ENCODE measurements at places on chromosomes 16 and 17.

GRCh38 chr16:8892101-8892575 is 10.0 kb downstream of the LITAFD start:
- no peak for DNase-seq

DNA sequence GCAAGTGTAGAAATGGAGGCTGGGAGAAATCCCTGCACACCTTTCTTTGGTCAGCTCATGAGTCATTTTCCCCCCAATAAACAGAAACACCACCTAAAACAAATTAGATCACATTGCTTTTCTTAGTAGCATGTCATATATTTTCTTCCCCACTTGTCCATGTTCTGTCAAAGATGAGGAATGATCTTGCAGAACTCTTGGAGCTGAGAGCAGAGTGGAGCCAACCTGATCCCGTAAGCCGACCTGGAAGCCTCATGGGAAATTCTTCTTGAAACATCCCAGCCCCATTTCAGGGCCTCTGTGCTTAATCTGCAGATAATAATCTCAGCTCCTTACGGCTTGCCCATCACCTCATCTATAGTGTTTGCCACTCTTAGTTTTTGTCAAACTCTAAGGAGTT is 284.6 kb upstream of the ELAC2 start:
- no peak for DNase-seq

DNA sequence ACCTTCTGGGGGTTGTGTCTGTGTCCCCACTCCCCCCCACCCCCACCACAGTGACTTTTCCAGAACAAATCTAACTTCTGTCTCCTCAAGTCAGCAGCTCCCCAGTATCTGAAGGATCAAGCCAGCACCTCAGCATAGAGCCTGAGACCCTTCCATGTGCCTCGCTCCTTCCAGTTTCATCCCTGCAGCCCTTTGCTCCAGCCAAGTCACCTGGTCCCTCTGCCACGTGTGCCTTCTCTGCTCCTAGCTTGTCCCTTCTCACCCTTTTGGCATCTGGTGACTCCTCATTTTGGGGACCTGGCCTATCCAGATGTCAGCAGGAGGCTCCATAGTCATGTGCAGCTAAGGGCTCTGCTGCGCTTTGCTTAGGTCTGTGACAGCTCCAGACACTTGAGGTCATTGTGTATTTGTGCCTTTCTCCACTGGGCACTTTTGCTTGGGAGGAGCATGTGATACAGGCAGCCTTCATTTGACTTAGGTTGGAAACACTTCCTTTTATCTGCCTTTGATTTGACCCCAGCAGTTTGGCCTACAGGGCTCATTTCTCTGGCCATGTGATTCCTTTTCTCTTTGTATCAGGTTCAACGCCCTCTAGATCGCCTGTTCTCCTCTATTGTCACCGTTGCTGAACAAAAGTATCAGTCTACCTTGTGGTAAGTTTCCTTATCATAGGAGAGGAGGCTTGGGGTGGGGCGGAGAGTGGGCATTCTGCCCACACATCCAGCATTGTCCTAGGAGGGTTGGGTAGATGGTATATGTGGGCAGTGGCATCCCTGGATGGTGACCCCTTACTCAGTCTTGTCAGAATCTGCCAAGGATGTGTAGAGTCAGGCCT is 7.1 kb upstream of the NFATC3 start:
- no peak for DNase-seq

DNA sequence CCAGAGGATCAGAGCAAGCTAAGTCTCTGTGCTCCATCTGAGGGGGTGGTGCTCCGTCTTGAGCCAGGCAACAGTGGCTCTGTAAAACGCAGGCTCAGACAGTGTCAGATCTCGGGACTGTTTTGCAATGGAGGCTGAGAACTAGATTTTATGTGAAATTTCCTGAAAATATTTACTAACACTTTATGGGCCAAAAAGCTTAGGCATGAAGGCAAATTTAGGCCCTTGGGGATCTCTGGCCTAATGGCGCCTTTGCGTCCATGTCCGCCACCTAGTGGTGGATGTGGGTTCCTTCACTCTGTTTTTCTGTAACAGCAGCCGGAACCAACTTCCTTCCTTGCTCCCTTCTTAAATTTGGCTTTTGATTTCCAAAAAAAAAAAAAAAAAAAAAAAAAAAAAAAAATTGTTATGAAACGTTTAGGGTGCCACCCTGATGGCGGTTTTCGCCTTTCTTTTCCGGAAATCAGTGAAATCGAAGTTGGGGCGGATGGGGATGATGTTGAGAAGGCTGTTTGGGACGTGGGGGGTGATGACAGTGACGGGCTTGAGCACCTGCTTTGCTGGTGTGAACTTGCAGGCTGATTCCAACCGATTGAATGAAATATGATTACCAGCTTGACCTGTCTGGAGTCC is 14.0 kb upstream of the ELAC2 start:
- peak; percentile 8 for DNase-seq

DNA sequence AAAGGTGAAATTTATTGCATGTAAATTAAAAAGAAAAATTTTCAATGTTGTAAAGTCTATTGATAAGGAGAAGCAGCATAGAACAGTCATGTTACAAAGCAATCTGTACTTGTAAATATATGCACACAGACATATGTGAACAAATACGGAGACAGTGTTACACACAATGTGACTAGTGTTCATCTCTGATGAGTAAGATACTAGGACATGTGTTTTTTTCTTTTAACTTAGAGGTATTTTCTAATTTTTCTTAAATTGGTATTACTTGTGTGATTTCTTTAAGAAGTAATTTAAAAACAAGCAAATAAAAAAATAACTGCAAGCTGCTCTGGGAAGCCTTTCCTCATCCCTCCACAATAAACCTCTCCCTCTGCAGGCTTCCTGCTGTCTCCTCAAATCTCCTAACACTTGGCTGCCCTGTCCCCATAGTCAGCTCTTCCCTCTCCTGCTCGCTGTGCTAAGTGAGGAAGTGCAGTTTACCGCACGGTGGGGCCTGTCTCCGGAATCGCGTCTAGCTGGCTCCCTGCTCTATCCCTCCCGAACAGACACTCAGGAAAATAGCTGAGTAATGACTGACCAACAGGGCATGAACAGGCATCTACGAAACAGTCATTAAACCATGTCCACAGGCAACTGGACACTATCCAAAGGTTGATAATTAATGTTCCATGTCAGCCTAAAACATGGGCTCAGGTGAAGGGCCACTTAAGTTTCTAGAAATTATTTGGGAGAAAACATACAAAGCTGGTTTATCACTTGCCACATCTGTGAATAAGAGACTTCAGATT is 35.9 kb downstream of the CMTM4 start:
- peak; percentile 68 for DNase-seq

GRCh38 chr17:82386255-82386831 is 14.8 kb downstream of the UTS2R start:
- no peak for DNase-seq

DNA sequence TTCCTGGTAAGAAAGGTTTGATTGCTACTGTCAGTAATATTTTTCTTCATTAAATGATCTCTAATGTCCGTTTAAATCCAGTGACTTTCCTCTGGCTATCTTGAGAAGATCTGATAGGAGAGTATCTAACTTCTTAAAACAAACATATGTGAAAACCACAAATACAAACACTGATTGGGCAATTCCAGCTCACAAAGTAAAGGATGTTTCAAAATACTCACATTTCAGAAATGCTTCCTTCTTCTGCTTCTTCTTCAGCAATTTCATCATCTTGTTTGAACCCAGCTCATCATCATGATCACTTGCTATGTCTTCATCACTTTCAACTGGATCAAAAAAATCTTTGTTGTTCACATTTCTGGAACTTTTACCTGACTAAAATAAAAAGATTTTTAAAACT is 64.3 kb upstream of the RBL2 start:
- DNase-seq = no peak

GRCh38 chr17:69761011-69761410 is 314.0 kb upstream of the KCNJ16 start:
- DNase-seq = no peak

GRCh38 chr17:76381633-76382350 is 2.6 kb upstream of the SPHK1 start:
- no peak for DNase-seq

- no peak for DNase-seq
These were observed 53.3 kb upstream of the KSR1 start for GRCh38 chr17:27402943-27403342.

DNA sequence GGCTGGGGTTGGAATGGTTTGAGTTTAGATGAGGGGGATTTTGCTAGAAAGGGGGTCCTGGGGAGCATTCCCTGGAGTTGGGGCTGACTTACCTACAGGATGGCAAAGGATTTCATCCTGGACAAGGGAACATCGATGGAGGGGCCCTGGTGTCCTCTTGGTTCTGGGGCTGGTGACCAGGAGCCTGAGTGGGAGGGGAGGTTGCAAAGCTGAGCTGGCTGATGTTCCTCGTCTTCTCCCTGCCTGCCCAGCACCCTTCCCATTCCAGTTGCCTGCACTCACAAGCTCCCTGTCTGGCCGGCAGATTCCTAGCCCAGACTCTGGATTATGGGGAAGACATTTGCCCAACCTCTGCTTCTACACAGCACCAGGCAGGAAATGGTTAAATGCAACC is 37.2 kb downstream of the ITGAE start:
- DNase-seq = no peak

GRCh38 chr17:31224366-31224765 is 72.7 kb downstream of the OMG start:
- DNase-seq = no peak

- DNase-seq = no peak
These were observed 51.7 kb downstream of the CMIP start for GRCh38 chr16:81496321-81496720.
